ENCODE measurements at places on chromosomes 6 and 20. TPM values are rescaled to one million over a fixed set of nuclear protein-coding genes. Genes with fewer than 3 reads are reported as not detected.

The CAGE1 gene
- total RNA-seq, result under 0.01 TPM

The CYB5R4 gene
- total RNA-seq, result 3.6 TPM

The OPN5 gene
- total RNA-seq, result not detected

The TMEM244 gene
- not detected for total RNA-seq

The TFAP2B gene
- total RNA-seq, result under 0.01 TPM

The HLA-DOA gene
- not detected for total RNA-seq

The TGM6 gene
- not detected for total RNA-seq

The PCIF1 gene
- total RNA-seq, result 6.7 TPM

The MUCL3 gene
- not detected for total RNA-seq

The FRK gene
- 0.85 TPM for total RNA-seq

The C20orf96 gene
- 2.0 TPM for total RNA-seq

The F13A1 gene
- not detected for total RNA-seq

The TGM3 gene
- 0.19 TPM for total RNA-seq

The TMEM242 gene
- total RNA-seq, result 7.3 TPM

The PRSS35 gene
- 1.7 TPM for total RNA-seq

The SMPDL3A gene
- total RNA-seq, result 5.8 TPM

The BHLHE23 gene
- not detected for total RNA-seq

The PGC gene
- not detected for total RNA-seq

The SSR1 gene
- 182 TPM for total RNA-seq

The PHACTR3 gene
- total RNA-seq, result not detected

The ADAM33 gene
- total RNA-seq, result 1.2 TPM

The ZNF334 gene
- 2.5 TPM for total RNA-seq

The GLYATL3 gene
- not detected for total RNA-seq

The MTG2 gene
- 19.9 TPM for total RNA-seq

The ZBTB2 gene
- 7.9 TPM for total RNA-seq

The HLA-G gene
- total RNA-seq, result not detected

The SASH1 gene
- total RNA-seq, result 71.7 TPM

The SYCP2 gene
- 1.1 TPM for total RNA-seq

All from regular cardiac myocyte (primary cell).